ENCODE measurements at places on chromosomes 3 and 15. TPM values are rescaled to one million over a fixed set of nuclear protein-coding genes. Genes with fewer than 3 reads are reported as not detected.
A peak's percentile ranks its signal among the peaks of the same experiment; 100 is the strongest.

The SNX22 gene
- 0.40 TPM for total RNA-seq

The TMEM43 gene
- 56.5 TPM for total RNA-seq

The GOLGA6L2 gene
- not detected for total RNA-seq

The MASP1 gene
- 2.0 TPM for total RNA-seq

The MUC4 gene
- 7.0 TPM for total RNA-seq

GRCh38 chr3:15347063-15347736 lies 14.8 kb upstream of the SH3BP5 start:
- DNase-seq = no peak
- H3K36me3 ChIP-seq = no peaks in the 10 kb centered on the region
- no peak overlapping the region for H3K4me3 ChIP-seq
- H3K4me1 ChIP-seq = peaks cover 9% of the 10 kb centered on the region

DNA sequence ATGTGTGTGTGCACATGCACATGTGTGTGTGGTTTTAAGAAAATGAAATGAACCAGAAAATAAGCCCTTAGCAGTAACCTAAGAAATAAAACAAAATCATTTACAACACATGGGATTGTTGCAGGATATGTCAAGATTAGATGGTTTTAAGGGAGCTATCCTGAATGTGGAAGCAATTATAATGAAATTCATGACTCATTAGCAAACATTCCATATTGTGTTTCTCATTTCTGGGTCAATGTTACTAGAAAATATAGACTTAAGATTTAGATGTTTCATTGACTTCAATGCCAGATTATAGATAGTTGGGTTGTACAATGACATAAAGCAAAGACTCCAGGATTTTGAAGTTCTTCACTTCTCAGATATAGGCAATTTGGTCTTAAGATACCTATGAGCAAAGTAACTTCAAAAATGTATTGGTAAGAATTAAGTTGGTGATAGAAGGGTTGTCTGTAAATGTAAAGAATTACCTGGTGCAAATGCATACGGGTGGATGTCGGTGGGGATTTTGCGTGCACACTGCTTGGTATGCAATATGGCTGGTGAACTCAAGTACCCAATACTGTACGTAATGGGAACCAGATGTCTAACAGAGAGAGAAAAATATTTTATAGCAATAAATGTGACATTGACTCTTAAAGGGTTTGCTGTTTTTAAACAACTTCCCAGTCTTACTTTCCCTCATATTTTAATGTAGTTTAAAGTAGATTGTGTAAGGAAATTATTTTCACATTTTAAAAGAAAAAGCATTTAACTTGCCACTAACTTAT lies 53.9 kb upstream of the NR2F2 start:
- H3K4me3 ChIP-seq = no peak overlapping the region
- H3K27me3 ChIP-seq = no peaks in the 10 kb centered on the region
- no peak overlapping the region for H3K27ac ChIP-seq
- no peaks in the 10 kb centered on the region for H3K36me3 ChIP-seq

DNA sequence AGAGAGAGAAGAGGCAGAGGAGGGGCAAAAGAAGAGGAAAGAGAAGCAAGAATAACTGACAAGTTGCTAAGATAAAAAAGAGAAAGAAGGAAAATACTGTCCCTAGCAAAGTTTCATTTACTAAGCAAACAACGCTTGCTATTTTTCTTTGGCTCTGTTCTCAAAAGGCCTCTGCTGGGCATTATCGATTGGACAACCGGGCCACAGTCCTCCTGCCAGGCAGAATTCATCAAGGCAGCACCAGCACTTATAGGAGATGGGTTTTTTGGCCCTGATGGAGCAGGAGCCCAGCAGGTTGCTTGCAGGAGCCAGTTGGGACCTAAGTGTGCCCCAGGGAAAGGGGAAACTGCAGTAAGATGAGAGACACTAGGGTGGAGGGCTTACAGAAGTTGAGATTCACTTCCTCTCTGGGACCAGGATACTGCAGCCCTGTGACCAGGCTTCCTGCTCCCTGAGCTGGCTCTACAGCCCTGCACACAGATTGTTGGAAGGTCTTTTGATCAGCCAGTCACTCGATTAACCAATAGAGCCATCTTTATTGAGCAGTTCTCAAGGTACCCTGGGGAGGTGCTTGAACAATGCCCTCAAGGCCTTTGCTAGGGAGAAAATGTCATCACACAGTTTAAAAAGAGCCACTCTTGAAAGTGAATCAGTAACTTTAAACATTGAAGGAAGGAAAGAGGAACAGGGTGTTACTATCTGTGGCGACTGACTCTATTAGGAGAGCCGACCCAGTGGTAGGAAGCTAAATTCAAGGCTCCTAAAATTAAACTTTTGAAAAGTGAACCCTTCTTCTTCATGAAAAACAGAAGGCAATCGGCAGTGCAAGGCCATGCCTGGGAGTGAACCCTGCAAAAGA lies 28.8 kb upstream of the GLCE start:
- H3K27ac ChIP-seq = no peak overlapping the region
- H3K36me3 ChIP-seq = no peaks in the 10 kb centered on the region
- H3K4me1 ChIP-seq = no peaks in the 10 kb centered on the region
- H3K27me3 ChIP-seq = no peaks in the 10 kb centered on the region

GRCh38 chr3:97515076-97515475 lies 249.5 kb upstream of the ARL6 start:
- no peak overlapping the region for H3K4me3 ChIP-seq
- no peak overlapping the region for H3K27ac ChIP-seq
- H3K36me3 ChIP-seq = no peaks in the 10 kb centered on the region
- no peaks in the 10 kb centered on the region for H3K27me3 ChIP-seq

DNA sequence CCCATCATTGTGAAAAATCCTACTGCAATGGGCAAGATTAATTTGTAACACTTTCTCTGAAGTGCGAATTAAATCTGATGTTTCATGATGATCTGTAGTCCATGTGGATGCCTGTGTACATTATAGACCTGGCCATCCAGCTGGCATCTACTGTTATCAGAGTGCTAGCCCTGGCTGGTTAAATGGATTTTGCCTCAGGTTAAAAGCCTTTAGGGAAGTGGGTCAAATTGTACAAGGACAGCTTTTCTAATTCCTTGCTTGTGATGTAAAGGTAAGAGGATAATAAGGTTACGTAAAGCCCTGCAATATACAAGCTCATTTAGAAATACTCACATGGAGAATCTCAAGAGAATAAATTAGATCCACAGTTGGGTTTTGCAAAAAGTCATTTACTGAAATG lies 138.2 kb downstream of the EPHA3 start:
- no peak overlapping the region for H3K4me3 ChIP-seq
- H3K27me3 ChIP-seq = no peaks in the 10 kb centered on the region
- H3K27ac ChIP-seq = no peak overlapping the region
- no peaks in the 10 kb centered on the region for H3K4me1 ChIP-seq
- no peak for DNase-seq

DNA sequence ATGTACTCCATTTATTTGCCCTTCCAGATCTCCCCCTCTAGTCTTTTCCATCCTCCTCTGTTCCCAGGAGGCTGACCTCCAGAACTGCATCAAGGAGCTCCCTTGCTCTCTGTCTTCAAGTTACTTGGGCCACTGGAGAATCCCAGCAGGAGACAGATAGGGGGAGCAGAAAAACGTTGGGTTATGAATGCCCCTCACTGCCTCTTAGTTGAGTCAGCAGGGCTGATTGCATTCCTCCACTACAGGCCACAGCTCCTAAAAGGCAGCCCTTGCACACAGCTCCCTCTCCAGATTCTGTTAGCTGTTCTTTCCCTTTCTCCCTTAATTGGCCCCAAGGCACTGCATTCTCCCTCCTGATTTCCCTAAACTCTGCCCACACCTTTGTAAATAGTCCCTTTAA lies 12.4 kb upstream of the CEP152 start:
- H3K27me3 ChIP-seq = no peaks in the 10 kb centered on the region
- no peaks in the 10 kb centered on the region for H3K4me1 ChIP-seq
- DNase-seq = no peak
- no peak overlapping the region for H3K4me3 ChIP-seq
- no peak overlapping the region for H3K27ac ChIP-seq

DNA sequence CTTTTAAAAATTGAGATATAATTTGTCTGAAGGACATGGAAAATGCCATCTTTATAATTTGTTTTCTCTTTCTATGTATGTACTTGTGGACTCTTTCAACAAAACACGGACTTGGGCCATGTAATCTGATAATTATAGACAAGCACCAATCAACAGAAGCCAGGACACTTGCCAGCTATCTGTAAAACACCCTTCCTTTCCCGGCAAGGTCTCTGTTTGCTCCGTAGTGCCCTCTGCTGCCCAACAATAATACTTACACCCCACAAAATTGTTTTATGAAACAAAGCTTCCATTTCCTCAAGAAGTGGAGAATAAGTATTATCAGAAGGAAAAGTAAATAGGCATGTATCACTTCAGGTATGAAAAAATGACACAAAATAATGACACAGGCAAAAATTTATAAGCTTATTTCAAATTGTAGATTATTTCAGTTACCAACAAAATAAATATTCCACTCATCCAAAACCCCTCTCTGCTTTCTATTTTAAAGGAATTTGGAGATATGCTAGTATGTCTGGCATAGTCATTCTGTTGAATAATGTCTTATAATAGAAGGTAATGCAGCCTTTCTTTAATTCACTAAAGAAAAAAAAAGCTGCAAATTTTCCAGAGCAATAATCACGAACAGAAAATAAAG lies 32.8 kb downstream of the MYH15 start:
- H3K27ac ChIP-seq = no peak overlapping the region
- no peaks in the 10 kb centered on the region for H3K36me3 ChIP-seq
- H3K27me3 ChIP-seq = no peaks in the 10 kb centered on the region

GRCh38 chr15:47609693-47610092 lies 107.6 kb upstream of the SEMA6D start:
- H3K4me1 ChIP-seq = peaks cover 7% of the 10 kb centered on the region
- DNase-seq = no peak
- H3K27me3 ChIP-seq = no peaks in the 10 kb centered on the region
- H3K4me3 ChIP-seq = no peak overlapping the region
- no peaks in the 10 kb centered on the region for H3K36me3 ChIP-seq
- H3K27ac ChIP-seq = no peak overlapping the region

DNA sequence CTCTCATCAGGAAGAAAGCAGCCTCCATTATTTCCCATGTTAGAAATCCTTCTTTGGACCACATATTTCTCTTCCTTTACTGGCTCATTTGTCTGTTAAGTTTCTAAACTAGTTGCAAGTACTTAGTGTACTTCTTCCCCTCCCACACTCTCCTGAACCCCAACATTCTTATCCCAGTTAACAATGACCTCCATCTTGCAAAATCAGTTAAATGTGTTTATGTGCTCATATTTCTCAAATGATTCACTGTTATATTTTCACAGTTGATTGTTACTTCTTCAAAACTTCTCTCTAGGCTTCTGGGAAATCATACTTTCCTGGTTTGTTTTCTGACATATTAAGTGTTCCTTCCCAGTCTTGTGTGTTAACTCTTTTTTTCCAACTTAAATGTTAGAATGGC lies 856.9 kb downstream of the EPHA3 start:
- no peaks in the 10 kb centered on the region for H3K27me3 ChIP-seq
- H3K4me1 ChIP-seq = no peaks in the 10 kb centered on the region
- no peak overlapping the region for H3K4me3 ChIP-seq
- H3K36me3 ChIP-seq = no peaks in the 10 kb centered on the region
- no peak for DNase-seq
- H3K27ac ChIP-seq = no peak overlapping the region

DNA sequence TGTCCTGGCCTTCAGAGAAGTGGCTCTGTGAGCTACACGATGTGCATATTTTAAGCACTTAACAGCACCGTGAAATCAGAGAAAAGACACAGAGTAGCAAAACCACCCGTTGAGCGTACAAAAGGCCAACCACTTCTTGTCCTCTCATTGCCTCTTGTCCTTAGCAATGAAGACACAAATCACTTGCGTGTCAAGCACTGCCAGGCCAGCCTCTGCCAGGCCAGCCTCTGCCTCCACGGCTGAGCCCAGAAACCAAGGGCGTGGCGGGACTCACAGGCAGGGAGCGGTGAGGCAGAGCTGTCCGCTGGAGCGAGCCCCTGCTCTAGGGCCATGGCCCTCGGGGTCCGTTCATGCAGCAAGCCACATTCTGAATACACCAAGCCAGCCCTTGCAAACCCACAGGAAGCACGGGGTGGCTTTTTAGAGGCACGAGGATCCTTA lies 4.0 kb downstream of the MUC4 start:
- DNase-seq = no peak
- H3K27ac ChIP-seq = no peak overlapping the region
- H3K36me3 ChIP-seq = no peaks in the 10 kb centered on the region
- no peaks in the 10 kb centered on the region for H3K27me3 ChIP-seq

DNA sequence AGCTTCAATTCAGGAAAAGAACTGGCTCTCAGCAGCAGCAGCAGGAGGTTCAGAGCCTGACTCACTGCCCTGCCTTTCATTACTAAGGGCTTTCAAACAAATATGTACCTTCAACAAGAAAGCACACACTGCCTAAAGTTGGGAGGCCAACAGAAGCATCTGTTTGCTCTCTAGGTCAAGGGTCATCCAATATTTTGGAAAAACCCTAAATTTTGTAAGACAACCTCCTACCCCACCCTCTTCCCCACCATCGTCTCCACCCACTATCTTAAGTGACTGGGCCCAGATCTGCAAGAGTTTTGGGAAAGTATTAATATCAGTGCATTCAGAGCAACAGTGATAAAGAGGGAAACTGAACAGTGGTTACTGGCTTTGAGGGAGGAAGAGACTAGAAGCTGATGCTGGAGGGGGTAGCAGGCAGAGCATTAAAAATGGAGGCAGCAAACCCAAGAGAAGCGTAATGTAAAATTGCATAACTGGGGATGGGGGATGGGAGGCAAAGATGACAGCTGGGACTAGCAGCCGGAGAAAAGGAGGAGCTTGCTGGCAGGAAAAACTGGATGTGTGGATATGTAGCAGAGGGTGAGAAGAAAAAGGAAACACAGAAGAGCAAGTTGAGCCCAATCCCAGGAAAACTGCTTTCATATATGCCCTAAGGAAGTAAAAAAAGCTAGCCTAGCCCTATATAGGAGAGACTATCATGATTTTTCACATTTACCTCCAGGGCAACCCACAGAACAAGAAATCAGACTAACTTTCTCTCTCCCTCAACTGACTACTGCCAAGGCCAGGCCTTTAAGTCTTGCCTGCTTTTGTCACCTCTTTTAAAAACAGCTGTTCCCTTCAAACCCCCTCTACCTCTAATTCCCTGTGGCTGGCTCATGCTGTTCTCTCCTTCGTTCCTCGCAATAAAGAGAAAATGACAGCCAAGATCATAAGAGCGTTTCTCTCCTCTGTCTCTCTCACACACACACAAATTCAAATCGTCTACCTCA lies 31.4 kb downstream of the NPTN start:
- peak overlapping the region; percentile 2 for H3K27ac ChIP-seq
- no peak for DNase-seq
- H3K36me3 ChIP-seq = no peaks in the 10 kb centered on the region
- no peak overlapping the region for H3K4me3 ChIP-seq
- H3K27me3 ChIP-seq = no peaks in the 10 kb centered on the region

GRCh38 chr3:155420406-155420805 lies 126.9 kb upstream of the STRIT1 start:
- H3K36me3 ChIP-seq = no peaks in the 10 kb centered on the region
- no peaks in the 10 kb centered on the region for H3K27me3 ChIP-seq
- no peak overlapping the region for H3K4me3 ChIP-seq
- no peak for DNase-seq

DNA sequence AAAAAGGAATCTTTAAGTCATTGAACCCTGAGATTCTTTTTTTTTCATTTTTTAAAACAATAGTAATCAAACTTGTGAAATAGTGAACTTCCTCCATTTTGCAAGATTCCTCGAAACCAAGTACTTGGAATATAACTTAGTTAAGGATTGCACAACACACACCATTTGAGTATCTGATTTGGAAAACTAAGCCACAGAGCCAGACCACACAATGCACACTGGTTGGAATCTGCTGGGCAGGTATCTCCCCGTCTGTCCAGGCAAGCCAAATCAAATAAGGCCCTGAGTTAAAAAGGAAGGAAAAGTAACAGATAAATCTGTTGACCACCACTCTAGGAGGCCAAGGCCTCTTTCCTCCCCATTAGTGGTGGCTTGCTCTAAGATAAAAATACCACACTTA lies 177.5 kb upstream of the ICE2 start:
- no peaks in the 10 kb centered on the region for H3K4me1 ChIP-seq
- H3K27ac ChIP-seq = no peak overlapping the region
- H3K27me3 ChIP-seq = no peaks in the 10 kb centered on the region
- H3K4me3 ChIP-seq = no peak overlapping the region
- no peaks in the 10 kb centered on the region for H3K36me3 ChIP-seq
